Activated CD4-positive, alpha-beta T cell treated with anti-CD3 and anti-CD28 coated beads, Interleukin-2, amount 10 ng/mL, durations not matched to agents 7 days and 5 days (primary cell): ENCODE measurements at places on chromosomes 13 and 19. TPM values are rescaled to one million over a fixed set of nuclear protein-coding genes. Genes with fewer than 3 reads are reported as not detected.

DNA sequence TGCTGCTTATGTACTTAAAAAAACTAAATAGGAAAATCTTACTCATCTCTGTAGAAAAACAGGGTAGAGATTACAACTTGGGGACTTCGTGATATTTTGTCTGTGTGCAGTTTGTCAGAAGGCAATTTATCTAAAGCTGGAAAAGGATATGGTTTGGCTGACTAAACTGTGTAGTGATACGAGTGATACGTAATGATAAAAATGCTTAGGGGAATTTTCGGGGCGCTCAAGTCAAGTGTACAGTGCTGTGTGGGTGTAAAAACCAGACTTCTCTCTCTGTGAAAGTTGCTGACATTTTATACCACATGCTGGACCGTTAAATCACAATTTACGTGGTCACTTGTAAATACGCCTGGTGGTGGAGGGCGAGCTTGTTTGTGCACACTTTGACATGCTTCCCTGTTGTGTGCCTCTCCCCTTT lies 221.7 kb downstream of the KCNRG start:
- peak; percentile 26 for DNase-seq

DNA sequence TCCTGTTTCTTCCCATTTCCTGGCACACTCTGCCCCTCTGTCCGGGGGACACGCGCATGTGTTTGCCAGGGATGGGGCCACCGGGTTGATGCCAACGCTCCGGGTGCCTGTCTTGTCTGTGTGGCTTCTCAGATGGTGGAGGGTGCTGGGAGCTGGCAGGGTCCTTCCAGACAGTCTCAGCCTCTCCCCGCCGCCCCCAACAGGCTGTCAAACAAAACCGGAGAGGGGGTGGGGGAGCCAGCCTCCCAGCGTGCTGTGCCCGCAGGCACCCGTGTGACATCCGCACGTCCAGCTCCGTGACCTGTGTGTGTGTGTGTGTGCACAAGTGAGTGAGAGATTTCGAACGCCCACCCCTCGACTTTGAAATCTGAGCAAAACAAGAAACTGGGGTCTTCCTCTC lies 10.6 kb upstream of the EHD2 start:
- DNase-seq, result no peak

DNA sequence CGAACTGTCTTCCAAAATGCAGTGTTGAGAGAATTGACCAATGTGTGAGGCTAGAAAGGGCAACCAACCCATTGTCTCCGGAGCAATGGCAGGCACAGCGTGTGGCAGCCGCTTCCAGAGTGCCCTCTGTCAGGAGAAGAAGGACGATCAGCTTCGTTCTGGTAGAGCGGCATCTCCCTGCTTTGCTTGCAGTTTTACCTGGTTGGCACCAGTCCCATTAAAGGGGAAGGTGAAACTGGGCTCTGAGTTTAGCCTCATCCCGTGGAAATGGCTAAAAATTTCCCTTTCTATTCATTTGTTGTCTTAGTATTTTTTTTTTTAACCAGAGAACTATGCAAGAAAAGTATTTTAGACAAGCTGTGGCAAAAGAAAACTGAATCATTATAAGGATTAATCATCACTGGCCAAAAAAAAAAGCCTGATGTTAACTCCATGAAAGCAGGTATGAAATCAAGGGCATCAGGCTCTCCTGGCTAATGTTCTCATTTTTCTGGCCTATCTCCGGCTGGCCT lies 81.5 kb upstream of the SLC7A1 start:
- DNase-seq, result no peak

- DNase-seq, result no peak
These were observed 15.2 kb downstream of the LNX2 start for GRCh38 chr13:27605099-27605498.

- no peak for DNase-seq
These were observed 640 bp downstream of the ZSCAN5A start for GRCh38 chr19:56314018-56314380.

DNA sequence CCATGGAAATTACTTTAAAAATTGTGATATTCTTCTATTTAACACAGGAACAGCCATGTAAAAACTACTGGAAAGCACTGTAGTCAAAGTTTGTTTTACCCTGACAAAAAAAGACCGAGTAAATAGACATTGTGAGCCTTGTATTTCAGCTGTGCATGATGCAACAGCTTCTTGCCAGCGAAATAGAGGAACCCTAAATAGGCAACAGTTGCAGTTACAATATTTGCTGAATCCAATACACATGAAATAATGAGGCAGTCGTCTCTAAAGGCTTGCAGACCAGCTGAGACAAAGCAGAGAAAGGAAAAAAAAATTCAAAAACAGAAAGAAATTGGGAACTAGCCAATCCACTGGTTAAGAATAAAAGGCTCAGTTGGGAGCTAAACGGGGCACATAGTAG lies 1001.1 kb downstream of the OLFM4 start:
- DNase-seq, result no peak

DNA sequence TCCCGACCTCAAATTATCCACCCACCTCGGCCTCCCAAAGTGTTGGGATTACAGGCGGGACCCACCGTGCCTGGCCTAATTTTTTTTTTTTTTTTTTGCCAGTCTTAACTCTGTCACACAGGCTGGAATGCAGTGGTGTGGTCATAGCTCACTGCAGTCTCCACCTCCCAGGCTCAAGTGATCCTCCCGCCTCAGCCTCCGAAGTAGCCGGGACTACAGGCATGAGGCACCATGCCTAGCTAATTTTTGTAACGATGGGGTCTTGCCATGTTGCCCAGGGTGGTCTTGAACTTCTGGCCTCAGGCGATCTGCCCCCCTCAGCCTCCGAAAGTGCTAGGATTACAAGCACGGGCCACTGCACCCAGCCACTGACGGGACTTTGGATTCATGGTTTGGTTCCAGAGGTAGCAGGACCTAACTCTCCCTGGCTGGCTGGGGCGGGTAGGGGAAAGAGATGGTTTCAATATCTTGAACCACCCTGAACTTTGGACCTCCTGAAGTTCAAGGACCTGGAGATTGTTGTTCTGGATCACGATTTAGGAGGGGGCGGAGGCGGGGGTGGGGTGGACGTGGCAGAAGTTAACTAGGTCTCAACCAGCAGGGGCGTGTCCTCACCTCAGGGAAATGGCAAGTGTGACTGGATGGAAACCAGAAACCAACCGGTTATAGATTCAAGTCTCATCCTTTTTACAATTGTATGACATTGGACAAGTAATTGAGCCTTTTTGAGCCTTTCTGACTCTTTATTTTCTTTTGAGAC lies 40.8 kb downstream of the IER2 start:
- no peak for DNase-seq

GRCh38 chr19:6787393-6787792 lies 14.9 kb downstream of the VAV1 start:
- no peak for DNase-seq

DNA sequence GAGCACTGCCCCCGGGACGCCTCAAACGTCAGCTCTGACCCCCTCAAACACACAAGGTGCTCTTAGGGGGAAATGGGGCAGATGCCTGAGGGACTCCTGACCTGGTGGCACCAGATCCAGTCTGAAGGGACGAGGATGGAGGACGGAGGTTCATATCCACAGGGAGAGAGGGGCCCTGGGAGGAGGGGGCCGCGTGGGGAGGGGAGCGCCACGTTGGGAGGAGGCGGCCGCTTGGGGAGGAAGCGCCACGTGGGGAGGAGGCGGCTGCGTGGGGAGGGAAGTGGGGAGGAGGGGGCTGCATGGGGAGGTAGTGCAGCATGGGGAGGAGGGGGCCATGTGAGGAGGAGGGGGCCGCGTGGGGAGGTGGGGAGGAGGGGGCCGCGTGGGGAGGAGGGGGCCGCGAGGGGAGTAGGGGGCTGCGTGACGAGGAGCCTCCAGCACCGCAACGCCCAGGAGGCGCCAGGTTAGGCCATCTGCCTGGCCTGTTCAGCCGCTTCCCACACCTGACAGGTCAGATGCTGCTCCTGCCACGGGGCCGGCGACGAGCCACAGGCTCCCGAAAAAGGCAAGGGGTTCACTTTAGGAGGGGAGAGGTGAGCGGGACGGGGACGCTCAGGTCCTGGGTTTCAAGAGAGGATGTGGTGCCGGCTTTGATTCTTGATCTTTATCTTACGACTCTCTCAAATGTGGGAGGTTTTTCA lies 36.7 kb upstream of the C13orf46 start:
- DNase-seq, result peak; percentile 54

GRCh38 chr19:9838324-9838723 lies 3.2 kb downstream of the PIN1 start:
- no peak for DNase-seq

- no peak for DNase-seq
These were observed 33.5 kb upstream of the SIN3B start for GRCh38 chr19:16795731-16796130.

GRCh38 chr13:27666951-27667350 lies 45.3 kb downstream of the POLR1D start:
- no peak for DNase-seq

DNA sequence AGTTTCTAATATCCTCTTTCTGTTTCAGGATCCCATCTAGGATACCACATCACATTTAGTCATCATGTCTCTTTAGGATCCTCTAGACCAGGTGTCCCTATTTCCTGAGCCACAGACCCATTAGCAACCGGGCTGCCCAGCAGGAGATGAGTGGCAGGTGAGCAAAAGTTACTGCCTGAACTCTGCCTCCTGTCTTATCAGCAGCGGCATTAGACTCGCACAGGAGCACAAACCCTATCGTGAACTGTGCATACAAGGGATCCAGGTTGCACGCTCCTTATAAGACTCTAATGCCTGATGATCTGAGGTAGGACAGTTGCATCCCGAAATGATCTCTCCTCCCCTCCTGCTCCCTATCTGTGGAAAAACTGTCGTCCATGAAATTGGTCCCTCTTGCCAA lies 7.8 kb upstream of the CEBPG start:
- DNase-seq, result no peak

DNA sequence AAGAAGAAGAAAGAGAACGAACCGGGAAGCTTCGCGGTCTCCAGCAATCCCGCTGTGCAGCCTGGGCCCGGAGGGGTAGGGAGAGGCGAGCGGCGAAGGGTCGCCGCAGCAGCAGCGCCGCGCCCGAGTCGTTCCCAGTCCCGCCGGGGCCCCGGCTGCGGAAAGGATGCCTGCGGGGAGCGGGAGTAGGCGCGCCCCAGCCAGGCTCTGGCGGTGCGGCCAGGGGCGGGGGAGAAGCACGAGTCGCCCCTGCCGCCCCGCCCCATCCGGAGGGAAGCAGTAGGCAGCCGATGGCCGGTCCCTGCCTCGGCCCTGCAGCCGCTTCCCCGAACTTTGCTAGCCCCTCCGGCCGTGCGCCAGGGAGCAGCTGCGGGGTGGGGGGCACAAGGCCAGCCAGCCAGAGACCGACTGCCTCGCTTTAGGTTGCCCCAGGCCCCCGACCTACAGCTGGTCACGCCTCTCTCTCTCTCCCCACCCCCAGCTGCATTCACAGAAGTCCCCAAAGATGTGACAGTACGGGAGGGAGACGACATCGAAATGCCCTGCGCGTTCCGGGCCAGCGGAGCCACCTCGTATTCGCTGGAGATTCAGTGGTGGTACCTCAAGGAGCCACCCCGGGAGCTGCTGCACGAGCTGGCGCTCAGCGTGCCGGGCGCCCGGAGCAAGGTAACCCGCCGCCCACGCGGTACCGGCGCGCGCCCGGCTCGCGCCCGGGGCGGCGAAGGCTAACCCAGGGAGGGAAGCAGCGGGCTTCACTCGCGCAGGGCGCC lies 1.1 kb downstream of the VSTM2B start:
- no peak for DNase-seq

- peak; percentile 41 for DNase-seq
These were observed 759 bp downstream of the RB1 start for GRCh38 chr13:48304143-48304876.

GRCh38 chr13:23749288-23749873 lies 139.8 kb downstream of the MIPEP start:
- DNase-seq, result no peak

GRCh38 chr19:41356984-41357739 lies 3.4 kb upstream of the TGFB1 start:
- peak; percentile 59 for DNase-seq

DNA sequence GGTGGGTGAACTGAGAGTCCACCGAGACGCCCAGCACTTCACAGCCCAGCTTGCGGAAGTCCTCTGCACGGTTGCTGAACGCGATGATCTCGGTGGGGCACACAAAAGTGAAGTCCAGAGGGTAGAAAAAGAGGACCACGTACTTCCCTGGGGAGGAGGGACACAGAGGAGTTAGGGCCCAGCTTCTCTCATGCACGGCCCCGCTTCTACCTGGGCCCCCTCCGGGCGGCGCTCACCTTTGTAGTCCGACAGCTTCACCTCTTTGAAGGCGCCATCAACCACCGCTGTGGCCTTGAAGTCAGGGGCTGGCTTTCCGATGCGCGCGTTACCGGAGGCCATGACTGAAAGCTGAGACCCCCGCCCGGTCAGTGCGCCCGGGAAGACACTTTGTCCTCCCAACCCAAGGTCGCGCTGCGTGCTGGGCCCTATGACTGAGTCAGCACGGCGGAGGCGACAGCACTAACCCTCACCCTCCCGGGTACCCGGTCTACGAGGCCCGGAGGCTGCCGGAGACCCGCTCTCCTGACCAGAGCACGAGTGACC lies 606 bp downstream of the PRDX2 start:
- no peak for DNase-seq

DNA sequence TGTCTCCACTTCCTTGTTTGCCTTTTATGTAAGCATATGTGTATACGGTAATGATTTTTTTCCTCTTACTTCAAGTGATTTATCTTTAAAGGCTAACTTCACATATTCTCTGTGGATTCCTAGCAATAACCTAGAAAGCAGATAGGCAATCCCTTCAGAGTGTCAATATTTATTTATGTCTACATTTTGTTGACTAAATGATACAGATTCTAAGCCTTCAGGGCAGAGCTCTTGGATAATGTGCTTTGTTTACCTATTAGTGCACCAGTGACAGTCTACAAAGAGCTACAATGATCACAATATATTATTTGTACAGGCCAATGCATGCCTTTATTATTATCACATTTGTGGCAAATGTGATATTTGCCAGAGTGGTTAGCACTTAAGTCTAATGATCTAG lies 406.2 kb downstream of the EFNB2 start:
- no peak for DNase-seq

DNA sequence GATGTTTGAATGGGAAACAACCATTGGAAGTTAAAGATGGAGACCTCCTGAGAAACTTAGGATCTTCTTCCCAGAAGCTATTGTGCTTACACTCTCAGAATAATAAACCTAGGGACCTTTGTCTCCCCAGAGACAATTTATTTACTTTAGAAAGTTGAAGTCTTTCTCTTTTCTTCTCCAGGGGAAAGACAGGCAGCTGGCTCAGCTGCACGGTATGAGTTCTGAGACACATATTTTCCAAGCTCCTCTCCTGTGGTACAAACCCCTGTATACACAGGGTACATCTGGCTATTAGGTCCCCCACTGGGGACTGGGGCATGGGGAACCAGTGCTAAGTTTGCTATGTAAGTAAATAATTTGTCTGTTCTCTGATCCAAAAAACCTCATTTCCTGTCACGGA lies 67.5 kb upstream of the POSTN start:
- no peak for DNase-seq

GRCh38 chr13:34467450-34468083 lies 474.5 kb upstream of the NBEA start:
- no peak for DNase-seq

Gene AP1M2
- not detected for total RNA-seq

Gene KLK12
- not detected for total RNA-seq

Gene TGFBR3L
- 0.79 TPM for total RNA-seq

Gene CGB5
- not detected for total RNA-seq

Gene U2AF1L4
- total RNA-seq, result 38.1 TPM

Gene CD33
- total RNA-seq, result 3.9 TPM

Gene ZNF865
- 14.2 TPM for total RNA-seq

Gene ZNF490
- 15.1 TPM for total RNA-seq

Gene MATK
- 18.3 TPM for total RNA-seq

Gene TSHZ3
- 1.8 TPM for total RNA-seq
